NCI-H1105 treated with DMSO at 0.1 percent for 48 hours (cell line): ENCODE measurements at places on chromosomes 3 and 15.

DNA sequence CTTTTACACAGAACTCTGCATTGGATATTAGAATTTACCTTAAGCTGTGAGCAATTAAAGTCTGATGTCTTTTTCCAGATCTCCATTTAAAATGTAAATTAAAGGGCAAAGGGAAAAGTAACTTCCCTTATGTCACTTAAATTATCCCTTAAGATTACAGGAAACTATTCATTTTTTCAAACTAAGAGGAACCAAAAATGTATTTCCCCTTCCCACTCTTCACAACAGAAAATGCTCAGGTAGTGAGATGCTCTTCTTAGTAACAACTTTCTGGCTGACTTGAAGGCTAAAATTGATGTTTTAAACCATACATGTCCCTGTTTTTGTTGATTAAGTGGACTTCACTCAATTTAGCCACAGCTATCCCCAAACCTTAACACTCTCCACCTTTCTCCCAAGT is 17.6 kb downstream of the RSL24D1 start:
- no peak for DNase-seq

- no peak for DNase-seq
These were observed 153.8 kb downstream of the ADAM10 start for GRCh38 chr15:58595516-58596263.

- DNase-seq, result no peak
These were observed 12.9 kb upstream of the CPNE9 start for GRCh38 chr3:9690451-9691450.

DNA sequence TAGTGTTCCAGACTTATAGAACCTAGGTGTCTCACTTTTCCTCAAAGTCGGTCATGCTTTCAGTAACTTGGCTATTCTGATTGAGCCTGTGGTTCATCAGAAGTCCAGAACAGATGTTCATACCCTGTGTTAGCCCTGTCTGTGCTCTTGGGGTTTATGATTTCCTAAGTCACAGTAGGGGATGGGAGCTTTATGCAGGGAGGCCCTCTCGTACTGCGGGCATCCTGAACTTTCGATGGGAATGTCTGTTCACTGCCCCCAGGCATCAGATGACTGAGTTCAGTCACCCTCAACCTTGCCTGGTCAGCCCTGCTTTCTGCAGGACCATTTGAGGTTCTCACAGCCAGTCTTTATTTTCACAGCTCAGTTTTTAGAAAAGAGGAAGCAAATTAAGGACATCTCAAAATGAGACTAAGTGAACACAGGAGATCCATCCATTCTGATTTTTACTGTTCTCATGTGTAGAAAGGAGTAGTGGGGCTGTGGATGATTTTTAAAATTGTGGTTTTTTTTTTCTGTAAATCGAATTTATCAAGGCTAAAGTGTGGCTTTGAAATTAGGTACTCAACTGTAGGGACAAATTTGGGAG is 71.3 kb downstream of the CMTM8 start:
- no peak for DNase-seq

GRCh38 chr15:88932271-88932874 is 19.2 kb upstream of the MFGE8 start:
- DNase-seq, result no peak

- DNase-seq, result no peak
These were observed 2.0 kb upstream of the MELTF start for GRCh38 chr3:197031315-197032285.

DNA sequence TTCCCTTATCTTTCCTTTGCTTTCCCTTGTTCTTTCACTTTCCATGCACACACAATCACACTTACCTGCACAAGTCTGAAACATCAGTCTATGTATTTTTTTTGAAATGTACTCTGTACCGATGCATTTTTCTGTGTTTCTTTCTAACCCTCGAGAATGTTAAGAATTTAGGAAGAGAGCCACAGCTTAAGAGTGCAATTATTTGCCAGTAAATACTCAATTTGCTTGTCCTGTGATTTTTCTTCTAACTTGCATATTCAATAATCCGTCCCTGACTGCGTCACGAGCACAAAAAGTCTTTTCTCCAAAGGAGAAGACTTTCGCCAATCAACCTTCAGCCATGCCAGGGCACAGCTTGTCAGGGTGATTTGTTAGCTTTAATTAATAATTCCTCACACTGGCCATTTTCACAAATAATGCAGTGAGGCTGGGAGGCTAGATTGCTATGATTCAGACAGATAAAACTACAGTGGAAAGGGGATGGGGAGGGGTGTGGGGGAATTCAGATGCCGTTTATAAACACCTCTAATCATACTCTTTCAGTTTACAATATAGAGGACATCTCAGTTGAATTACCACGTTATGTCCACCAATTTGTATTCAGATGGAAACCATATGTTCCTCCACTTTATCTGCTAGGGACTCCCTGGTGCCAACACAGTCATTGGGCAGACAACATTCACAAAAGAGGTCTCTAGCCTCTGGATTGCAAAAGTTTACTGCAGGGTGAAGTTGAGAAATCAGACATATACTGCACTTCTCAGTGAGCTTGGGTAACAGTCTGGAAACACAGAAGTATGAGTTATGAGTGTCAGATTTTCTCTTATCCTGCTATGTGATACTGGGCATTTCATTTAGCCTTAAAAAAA is 388.0 kb downstream of the ZBTB20 start:
- no peak for DNase-seq

DNA sequence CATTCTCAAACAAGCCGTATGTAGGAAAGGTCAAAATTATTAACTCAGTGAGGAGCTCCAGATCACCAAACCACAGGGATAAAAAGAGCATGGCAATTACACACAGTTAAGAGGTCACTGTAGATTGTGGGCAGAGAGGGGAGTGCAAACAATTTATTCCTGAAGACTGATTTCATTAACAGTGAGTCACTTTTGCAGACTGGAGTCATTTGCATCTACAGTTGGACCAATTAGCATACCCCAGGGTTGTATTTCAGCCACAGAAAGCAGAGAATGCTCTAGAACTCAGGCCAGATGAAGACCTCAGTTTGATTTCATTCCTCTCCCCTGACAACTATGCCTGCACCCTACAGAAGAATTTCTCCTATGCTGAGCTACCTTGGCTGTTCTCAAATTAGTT is 40.1 kb downstream of the SETMAR start:
- no peak for DNase-seq

GRCh38 chr3:124522082-124522625 is 208.1 kb upstream of the UMPS start:
- DNase-seq, result no peak

DNA sequence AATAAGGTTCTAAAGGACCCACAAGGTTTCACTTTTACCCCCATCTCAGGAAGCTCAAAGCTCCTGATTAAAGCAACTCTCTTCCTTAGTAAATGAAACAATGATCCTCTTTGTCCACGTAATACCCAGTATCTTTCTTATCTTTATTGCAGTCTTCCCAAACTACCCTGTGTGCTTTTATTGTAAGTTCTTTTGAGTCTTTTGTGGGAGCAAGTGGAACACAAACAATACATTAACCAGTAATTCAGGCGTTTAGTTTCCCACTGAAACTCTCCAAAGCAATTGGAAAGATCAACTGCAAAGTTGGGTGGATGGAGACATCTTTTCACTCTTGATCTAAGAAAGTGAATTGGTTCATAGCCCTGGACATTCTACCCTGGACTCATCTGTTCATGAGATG is 240.0 kb downstream of the ZNF621 start:
- no peak for DNase-seq

- DNase-seq, result no peak
These were observed 1087.4 kb downstream of the AGBL1 start for GRCh38 chr15:87167055-87167454.

DNA sequence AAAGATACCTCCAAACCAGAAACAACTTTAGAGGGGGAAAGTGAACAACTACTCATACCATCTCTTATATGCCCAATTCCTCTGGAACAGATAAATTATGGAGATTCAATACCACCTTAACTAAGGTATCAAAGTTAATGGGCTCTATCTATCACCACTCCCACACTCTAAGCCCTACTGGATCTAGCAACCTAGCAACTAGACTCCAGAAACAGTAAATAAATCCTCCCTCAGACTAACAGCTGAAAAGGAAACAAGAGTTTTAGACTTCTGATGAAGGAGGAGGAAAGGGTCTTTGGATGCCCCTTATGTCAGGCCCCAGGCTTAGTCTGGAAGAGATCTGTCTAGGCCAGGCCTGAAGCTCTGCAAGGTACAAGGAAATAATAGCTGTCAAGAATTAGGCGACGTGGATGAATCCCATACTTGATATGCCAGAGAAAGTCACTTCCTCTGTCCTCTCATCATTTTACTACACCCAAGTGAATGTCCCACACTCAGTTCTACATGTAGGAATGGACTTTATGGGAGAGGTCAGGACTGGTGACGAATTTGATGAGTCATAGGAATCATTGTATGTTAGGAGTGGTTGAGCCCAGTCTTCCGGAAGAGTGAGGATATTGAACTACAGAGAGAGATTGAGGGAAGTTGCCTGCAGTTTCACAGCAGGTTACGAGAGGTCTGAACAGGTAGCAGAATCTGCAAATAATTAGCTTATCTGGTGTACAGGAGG is 113.8 kb downstream of the AKAP13 start:
- no peak for DNase-seq

- DNase-seq, result peak; percentile 80
These were observed 6.0 kb downstream of the CCR2 start for GRCh38 chr3:46359733-46360493.

GRCh38 chr3:51539291-51539941 is 897 bp downstream of the RAD54L2 start:
- DNase-seq, result no peak

GRCh38 chr15:73792415-73792814 is 39.3 kb upstream of the INSYN1 start:
- no peak for DNase-seq

- no peak for DNase-seq
These were observed 6.5 kb downstream of the CHST13 start for GRCh38 chr3:126530171-126531050.

GRCh38 chr3:97712919-97713318 is 51.6 kb upstream of the ARL6 start:
- no peak for DNase-seq

DNA sequence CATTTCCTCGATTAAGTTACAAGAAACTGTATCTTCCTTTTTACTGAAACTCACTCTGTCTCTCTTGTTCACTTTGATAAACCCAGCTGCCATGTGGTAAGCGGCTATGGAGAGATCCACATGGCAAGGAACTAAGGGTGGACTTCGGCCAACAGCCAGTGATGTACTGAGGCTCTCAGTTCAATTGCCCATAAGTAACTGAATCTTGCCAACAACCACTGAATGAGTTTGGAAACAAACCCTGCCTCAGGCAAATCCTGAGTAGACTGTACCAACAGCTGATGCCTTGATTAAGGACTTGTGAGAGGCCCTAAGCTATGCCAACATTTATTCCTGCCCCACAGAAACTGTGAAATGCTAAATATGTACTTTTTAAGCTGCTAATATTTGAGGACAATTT is 433.5 kb downstream of the PLOD2 start:
- no peak for DNase-seq

GRCh38 chr3:1561427-1561826 is 468.6 kb downstream of the CNTN6 start:
- DNase-seq, result no peak

- peak; percentile 89 for DNase-seq
These were observed 48.6 kb downstream of the CMSS1 start for GRCh38 chr3:99866261-99866761.

DNA sequence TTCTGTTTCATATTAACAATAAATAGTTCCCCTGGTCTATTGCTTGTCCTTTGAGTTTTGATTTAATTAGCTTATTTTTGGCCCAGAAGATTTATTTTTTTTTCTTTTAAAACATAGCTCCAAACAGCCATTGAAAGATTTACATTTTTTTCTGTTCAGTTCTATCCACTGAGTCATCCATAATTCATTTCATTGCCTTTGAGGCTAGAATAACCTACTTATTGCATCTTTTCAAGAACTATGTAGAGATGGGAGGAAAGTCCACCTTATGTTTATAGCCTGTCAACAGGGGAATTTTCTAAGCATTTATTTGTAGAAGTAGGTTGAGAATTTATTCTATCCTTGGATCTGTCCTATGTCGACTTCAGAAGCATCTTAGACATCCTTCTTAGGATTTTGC is 53.4 kb upstream of the CHD2 start:
- no peak for DNase-seq

DNA sequence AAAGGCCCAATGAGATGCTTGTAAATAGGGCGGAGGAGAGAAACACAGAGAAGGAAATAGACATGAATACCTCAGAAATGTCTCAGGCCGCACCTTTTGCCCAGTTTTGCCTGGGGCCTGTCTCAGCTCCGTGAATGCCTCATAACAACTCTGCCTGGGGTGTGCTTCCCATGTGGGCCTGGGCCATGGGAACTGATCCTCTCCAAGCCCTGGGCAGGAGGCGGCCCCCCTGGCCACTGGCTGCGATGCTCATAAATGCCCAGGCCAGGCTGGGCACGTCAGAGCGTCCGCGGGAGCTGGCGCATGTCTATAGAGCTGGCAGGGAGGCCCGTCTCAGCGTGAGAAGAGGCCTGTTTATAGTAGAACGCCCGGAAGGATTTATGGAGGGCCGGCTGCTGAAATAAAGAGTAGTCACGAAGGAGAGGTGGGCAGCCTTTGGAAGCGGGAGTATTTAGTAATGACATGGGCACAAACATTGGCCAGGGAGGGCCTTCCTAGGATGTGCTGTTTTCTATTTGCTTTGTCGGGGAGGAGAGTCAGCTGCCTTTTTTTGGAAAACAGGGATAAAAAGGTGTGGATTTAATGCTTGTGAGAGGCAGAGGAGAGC is 85.9 kb upstream of the IGF1R start:
- no peak for DNase-seq

DNA sequence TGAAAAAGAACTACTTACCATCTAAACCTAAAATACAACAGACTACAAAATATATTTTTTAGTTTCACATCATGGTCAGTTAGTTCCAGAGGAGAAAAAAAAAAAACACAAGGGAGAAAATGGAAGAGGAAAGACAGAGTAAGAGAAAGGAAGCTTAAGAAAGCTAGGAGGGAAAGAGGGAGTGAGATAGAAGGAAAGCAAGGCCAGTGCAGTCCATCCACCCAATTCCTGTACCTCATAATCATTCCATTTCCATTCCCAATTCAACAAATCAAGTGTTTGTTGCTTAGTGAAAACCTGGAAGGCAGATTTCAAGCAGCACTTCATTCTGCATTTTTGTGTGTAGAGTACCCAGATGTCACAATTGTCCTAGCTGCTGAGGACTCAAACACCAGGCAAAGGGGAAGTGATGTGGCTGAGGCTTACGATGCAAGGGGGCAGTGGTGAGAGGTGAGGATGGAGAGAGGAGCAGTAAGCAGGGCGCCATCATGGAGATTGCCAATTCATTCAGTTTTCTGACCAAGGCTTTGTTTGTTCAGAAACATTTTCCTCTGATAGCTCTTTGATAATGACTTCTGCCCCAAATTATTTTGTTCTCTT is 83.6 kb upstream of the GSK3B start:
- DNase-seq, result peak; percentile 11

- no peak for DNase-seq
These were observed 295.6 kb upstream of the RASGRP1 start for GRCh38 chr15:38860253-38860652.

GRCh38 chr3:133461291-133461690 is 61.4 kb downstream of the BFSP2 start:
- no peak for DNase-seq

GRCh38 chr15:71003319-71003718 is 110.7 kb downstream of the LRRC49 start:
- DNase-seq, result no peak
